ENCODE measurements at places on chromosomes 11 and 22. TPM values are rescaled to one million over a fixed set of nuclear protein-coding genes. Genes with fewer than 3 reads are reported as not detected.

The OR51B5 gene
- total RNA-seq = 0.30 TPM

DNA sequence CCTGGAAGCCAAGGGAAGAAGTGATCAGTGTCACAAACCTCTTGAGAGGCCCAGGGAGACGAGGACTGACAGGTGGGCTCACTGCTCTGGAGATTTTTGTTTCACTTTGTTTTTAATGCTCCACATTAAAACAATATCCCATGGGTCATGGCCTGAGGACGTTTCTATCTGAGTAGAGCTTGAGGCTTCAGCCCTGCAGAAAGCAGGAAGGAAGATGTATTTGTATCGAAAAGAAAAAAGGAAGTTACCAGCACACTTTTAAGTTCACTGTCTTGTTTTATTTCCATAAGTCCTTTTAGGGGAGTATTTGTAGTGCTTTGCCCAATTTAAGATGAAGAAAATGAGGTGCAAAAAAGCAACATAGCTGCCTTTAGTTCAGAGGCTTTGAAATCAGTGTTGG is 191.1 kb downstream of the GRIK4 start:
- DNase-seq = no peak

GRCh38 chr11:72436661-72437060 is 2.3 kb upstream of the CLPB start:
- no peak for DNase-seq

DNA sequence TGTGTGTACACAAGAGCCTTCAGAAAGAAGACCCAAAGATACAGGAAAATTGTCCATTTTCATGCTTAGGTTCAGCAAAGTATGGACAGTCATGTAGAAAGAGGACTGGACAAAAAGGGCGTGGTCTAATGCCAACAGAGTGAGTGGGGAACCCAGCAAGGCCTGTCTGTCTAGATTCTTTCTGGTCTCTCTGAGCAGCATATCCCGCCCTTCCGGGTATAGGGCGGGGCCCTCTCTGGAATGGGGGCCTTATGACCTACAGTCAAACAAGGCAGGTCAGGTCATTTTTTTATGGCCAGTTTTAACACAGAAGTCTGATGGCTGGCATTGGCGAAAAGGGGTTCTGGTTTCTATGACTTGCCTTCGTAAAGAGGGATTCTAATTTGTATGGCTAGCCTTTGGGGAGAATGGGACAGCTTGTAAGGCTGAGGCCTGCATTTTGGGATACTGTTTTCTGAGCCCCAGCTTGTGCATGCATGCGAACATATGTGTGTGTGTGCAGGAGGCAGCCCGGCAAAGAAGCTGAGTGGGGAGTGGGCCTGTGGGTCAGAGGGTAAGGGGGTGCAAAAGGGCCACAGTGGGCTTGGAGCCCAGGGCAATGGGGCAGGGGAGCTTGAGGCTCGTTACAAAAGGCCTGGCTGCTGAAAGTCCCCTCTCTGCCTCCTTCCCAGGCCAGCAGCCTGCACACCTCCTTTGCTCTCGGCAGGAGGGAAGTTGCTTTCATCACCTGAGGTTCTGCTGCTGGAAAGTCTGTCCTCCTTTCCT is 130.5 kb upstream of the B3GAT1 start:
- DNase-seq = no peak

- DNase-seq = no peak
Measured at GRCh38 chr11:130522284-130522961, 74.0 kb downstream of the ADAMTS15 start.

GRCh38 chr11:120217941-120218694 is 7.3 kb downstream of the OAF start:
- no peak for DNase-seq

All from activated T-cell treated with anti-CD3 and anti-CD28 coated beads, Interleukin-2, amount 50 U/mL, for 72 hours (primary cell).